Mesothelial cell of epicardium (in vitro differentiated cells): ENCODE measurements at places on chromosomes 7 and 10. TPM values are rescaled to one million over a fixed set of nuclear protein-coding genes. Genes with fewer than 3 reads are reported as not detected.

TAS2R4 gene
- 3.3 to 4.3 TPM (median 3.5 TPM) in 3 replicates for total RNA-seq

GPAM gene
- total RNA-seq = 14.4 to 20.0 TPM (median 16.9 TPM) in 3 replicates

GNG11 gene
- 5.8 to 6.7 TPM (median 6.4 TPM) in 3 replicates for total RNA-seq

NPY4R2 gene
- 0.14 TPM in 1 of 3 replicates, not detected in the others for total RNA-seq

FAM241B gene
- 19.2 to 20.9 TPM (median 20.1 TPM) in 3 replicates for total RNA-seq

SLC26A3 gene
- not detected in 3 replicates for total RNA-seq

TMEM130 gene
- 11.5 to 15.1 TPM (median 12.5 TPM) in 3 replicates for total RNA-seq

PRF1 gene
- total RNA-seq = 0.13 to 0.20 TPM in 2 of 3 replicates, not detected in the other

INA gene
- 1.1 to 1.2 TPM (median 1.2 TPM) in 3 replicates for total RNA-seq

CALCR gene
- not detected in 3 replicates for total RNA-seq

ANKRD1 gene
- 5.1 to 5.2 TPM (median 5.2 TPM) in 3 replicates for total RNA-seq

SPAM1 gene
- not detected in 3 replicates for total RNA-seq

CPED1 gene
- 23.9 to 26.4 TPM (median 25.6 TPM) in 3 replicates for total RNA-seq

HIP1 gene
- total RNA-seq = 30.9 to 33.9 TPM (median 31.5 TPM) in 3 replicates

- peak; percentile 67 for DNase-seq
Measured at GRCh38 chr7:87876869-87877234, 559 bp downstream of the DBF4 start.

DNA sequence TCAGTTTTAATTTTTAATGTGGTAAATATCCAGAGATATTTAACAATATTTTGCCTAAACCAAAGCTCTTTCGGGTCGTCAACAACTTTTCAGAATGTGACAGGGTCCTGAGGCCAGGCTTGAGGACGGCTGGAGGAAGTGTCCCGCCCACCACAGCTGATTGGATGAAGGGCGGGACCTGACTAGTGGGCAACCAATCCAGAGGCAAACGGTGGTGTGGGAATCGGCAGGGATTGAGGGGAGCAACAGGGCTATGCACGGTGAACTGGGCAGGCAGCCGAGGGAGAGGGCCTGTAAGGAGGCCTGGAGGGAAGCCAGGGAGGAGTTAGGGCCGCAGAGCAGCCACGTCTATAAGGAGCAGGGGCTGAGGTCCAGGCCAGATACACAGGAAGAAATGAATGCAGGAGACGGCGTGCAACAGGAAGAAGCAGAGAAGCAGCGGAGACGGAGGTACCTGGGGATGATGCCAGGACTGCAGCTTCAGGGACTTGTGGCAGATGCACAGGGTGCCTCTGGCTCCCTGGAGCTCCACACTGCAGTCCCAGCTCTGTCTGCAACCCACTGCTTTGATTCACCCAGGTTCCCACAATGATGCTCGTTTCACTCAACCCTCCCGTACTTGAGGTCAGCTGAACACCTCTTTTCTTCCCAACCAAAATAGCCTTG lies 46.1 kb upstream of the ZMIZ1 start:
- DNase-seq = peak; percentile 54

- DNase-seq = no peak
Measured at GRCh38 chr7:64312826-64313225, 935 bp upstream of the ZNF736 start.

- DNase-seq = no peak
Measured at GRCh38 chr10:73263693-73264347, 11.4 kb upstream of the MRPS16 start.

- no peak for DNase-seq
Measured at GRCh38 chr7:116534790-116535189, 10.0 kb downstream of the CAV1 start.

DNA sequence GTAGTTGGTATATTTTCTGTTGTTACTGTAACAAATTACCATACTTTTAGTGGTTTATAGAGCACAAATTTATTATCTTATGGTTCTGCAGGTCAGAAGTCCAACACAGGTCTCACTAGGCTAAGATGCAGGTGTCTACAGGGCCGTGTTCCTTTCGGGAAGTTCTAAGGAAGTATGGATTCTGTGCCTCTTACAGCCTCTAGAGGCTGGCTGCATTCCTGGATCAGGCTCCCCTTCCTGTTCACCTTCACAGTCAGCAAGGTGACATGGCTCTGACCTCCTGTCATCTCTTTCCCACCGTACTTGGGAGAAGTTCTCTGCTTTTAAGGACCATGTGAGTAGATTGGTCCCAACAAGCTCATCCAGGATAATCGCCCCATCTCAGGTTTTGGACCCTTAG lies 37.3 kb downstream of the BMPR1A start:
- no peak for DNase-seq

DNA sequence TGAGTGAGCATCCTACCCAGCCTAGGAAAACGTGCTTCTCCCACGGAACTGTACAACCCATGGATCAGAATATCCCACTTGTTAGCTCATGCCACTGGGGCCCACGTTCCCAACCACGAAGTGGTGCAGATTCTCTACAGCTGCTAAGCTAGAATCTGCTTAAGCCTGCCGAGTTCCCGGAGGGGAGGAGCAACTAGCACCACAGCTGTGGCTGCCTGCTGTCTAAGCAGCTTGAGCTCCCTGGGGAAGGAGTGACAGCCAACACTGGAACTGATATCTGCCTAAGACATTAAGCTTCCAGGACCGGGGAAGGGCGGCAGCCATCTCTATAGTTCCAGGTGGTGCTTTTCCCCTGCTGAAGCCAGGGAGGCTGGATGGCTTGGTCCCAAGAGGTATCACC lies 334.7 kb upstream of the CHRM2 start:
- no peak for DNase-seq

GRCh38 chr10:17473228-17473950 lies 19.0 kb upstream of the ST8SIA6 start:
- no peak for DNase-seq

DNA sequence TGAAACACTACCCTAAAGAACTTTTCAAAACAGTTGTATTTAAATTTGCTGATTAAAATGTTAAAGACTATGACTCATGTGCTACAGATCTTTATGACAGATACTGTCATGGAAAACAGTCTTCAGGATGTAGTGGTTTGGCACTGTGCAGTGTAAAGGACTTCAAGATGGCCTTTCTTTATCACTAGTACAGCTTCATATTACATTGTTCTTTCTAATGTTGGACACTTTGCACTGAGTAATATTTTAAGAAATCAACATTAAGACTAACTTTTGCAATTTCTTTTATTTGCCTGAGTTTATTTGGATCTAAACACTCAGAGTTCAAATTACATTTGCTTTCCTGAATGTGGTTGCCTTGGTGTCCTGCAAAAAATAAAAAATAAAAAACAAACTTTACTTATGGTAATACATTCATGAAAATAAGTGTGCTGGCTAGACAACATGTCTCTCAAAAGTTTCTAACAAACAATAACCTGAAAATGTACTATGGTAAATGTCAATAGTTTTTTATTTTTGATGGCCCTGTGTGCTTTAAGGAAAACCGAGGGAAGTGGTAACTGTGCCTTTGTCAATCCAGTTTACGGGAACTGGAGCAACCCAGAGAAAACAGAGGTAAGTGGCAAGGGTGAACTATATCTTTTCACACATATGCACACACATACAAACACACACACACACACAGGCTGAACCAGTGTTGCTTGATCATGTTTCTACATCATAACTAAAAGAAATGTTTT lies 85.9 kb upstream of the PLXDC2 start:
- DNase-seq = no peak

DNA sequence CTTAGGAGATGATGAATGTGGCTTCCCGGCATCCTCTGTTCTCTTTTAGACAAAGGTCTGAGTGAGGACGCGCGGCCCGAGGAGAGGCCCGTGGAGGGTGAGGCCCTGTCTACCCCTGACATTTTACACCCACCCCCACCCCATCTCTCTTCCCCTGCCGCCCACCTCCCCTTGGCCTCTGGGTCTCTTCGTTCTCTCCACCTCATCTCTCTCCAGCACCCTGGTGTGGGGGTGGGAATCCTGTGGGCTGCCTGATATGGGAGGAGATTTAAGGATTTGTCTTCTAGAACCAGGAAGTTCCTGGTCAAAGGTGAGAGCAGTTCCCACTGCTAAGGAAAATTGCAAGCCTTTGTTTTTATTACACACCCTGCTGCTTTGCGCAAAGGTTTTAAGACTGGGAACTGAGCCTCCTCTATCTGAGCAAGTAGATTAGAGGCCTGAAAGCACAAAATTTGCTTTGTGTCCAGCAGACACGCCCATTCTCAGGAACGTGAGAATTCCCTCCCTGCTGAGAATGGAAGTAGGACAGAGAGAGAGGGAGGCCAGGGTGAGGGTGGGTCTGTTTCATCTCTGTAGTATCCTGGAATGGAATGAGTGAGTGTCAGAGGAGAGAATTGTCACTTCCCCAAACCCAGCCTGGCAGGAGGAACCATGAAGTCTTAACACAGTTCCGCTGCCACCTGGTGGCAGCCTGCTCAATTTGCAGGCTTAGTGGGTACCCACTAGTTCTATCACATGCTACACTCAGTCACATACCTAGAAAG lies 91.2 kb downstream of the GTF2IRD1 start:
- DNase-seq = no peak

DNA sequence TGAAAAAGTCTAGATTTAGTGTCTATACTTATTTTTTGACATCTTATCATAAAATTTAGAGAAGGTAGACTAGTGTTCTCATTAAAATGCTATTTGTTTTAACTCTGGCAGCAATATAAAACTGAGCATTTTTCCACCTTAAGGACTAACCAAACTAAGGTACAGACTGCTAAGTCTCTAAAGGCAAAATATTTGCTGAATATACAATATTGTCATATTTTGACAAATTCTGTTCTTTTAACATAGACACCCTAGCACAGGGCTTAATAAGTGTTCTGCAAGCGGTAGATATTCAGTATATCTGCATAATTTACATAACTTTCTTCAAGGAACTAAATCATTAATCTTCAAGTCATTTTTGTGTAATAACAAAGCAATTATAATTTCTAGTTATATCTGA lies 8.6 kb downstream of the RTKN2 start:
- DNase-seq = no peak

GRCh38 chr10:13938950-13939349 lies 352.2 kb downstream of the PRPF18 start:
- no peak for DNase-seq

DNA sequence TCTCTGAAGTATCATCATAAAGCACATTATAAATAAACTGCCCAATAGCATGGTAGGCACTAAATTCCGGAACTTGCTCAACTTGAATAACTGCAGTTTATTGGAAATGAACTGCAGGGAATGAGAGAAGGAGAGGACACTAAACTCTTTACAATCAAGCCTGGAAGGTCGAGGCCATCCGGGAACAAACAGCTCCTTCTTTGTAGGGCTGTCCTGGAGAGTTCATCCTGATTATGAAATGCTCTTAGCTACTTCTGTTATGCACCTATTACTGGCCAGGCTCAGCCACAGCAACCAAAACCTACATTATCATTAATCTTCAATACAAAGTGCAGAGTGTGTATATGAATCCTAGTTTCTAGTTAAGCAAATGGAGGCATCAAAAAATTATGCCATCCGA lies 64.7 kb downstream of the PPP1R17 start:
- no peak for DNase-seq

GRCh38 chr10:93462881-93463280 lies 19.3 kb downstream of the MYOF start:
- DNase-seq = no peak

DNA sequence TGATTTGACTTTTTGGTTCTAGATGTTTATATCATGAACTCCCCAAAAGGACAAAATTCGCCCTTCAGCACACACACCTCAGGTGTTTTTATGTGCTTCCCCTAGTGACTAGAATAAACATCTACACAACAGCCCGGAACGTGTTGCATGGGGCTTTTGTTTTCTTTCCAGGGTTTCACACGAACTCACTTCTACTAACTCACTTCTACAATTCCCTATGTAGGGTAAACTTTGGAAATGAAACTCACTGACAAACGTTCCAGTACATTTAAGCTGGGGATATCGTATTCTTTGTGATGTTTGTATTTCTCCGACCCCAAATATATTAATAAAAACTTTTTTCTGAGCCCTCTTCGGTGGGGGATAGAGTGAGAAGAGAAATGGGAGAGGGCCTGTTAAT lies 1.4 kb downstream of the TRA2A start:
- no peak for DNase-seq

DNA sequence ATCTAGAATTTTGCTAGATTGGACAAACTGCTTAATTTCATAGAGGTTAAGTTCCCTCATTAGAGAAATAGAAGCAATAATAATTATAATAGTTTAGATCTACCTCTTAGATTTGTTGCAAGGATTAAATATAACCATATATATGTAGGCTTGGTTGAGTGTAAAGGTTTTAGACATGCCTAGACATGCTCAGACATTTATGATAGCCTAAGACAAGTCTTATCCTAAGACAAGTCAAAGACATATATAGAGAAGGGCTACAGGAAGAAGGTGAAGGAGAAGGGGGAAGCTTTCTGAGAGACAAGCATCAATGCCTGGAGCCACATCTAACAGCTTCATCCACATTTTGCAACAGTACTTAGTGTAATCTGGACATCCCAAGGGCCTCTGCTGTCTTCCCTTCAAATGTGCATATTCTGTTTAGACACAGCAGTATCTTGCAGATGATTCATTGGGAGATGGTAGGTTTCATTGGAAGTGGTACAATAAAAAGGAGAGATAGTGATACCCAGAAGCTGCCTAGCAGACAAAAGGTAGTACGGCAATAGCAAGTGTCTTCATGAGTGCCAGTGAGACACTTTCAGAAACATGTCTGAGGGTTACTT lies 146.5 kb downstream of the HGF start:
- DNase-seq = no peak
